ENCODE measurements at places on chromosomes 7 and 10.

GRCh38 chr10:5537684-5538083 lies 12.9 kb downstream of the CALML3 start:
- DNase-seq: no peak

DNA sequence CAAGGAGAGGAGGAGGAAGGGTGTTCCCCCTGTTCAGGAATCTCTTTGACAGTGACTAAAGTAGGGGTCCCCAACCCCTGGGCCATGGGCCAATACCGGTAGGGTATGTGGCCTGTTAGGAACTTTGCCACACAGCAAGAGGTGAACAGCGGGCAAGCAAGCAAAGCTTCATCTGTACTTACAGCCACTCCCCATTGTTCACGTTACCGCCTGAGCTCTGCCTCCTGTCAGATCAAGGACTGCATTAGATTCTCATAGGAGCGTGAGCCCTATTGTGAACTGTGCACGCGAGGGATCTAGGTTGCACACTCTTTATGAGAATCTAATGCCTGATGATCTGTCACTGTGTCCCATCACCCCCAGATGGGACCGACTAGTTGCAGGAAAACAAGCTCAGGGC lies 201.6 kb downstream of the CAMK1D start:
- no peak for DNase-seq

DNA sequence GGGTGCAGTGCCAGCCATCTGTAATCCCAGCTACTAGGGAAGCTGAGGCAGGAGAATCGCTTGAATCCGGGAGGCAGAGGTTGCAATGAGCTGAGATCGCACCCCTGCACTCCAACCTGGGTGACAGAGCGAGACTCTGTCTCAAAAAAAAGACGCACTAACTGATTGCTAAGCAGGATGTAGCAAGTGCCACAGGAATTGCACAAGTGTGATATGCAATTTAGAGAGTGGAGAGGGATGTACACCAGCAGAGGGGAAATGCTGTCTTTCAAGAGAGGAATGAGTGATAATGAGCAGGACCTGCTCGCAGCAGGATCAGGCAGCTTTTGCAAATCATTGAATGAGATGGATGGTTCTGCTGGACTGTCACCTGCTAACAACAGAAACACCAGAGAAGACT lies 13.3 kb upstream of the SLC16A12 start:
- DNase-seq: peak; percentile 50

GRCh38 chr10:116728526-116729096 lies 13.8 kb downstream of the HSPA12A start:
- no peak for DNase-seq

- no peak for DNase-seq
Observed at GRCh38 chr10:42519761-42520460, 118.5 kb downstream of the ZNF33B start.

GRCh38 chr10:20920061-20920460 lies 22.9 kb upstream of the NEBL start:
- DNase-seq: no peak

DNA sequence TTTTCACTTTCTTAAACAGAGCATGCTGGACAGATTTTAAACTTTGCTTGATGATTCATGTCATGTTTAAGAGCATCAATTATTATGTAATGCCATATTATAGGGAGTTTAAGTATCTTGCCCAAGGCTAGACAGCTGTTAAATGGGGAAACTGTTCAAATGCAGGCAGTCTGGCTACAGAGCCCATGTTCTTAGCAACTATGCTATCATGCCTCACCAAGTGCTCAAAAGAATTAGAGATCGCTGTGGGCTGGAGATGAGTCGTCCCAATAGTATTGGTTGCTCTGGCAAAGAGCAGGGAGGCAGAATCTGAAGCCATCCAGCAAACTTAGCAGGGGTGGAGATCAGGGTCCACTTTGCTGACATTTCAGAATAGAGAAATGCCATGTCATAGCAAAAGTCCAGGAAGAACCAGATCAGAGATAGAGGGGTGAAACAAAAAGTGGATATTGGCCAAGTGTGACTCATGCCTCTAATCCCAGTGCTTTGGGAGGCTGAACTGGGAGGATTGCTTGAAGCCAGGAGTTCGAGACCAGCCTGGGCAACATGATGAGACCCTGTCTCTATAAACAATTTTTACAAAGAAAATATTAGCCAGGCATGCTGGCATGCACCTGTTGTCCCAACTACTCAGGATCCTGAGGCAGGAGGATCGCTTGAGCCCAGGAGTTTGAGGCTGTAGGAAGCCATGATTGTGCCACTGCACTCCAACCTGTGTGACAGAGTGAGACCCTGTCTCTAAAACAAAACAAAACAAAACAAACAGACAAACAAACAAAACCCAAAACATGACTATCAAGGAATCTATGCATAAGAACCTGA lies 57.8 kb downstream of the BAMBI start:
- DNase-seq: peak; percentile 18

Measured in NB4 (cell line).